ENCODE measurements at places on chromosomes 1 and 21.

DNA sequence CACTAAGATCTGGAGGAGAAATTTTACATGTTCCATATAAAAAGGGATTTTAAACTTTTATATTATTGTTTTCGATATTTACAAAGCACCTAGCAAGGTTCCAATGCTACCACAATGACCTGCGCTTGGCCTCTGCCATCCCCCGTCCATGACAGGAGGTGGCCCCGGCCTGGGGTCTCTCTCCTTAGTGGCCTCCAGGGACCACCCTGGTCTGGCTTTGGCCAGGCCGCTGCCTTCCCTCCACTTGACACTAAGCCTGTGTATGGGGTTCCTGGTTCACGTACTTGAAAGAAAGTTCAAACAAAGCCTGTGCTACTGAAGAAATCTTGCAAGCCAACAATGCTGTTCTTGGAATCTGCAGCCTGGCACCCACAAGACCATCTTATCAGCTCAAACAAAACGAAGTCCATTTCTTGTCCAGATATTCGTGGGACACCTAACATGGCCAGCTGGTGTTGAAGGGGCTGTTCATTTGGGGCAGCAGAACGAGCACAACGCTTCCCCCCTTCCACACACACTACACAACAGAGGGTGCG, 12.8 kb downstream of the PRDM15 start:
- DNase-seq: no peak

GRCh38 chr1:18385239-18385790, 95.4 kb upstream of the KLHDC7A start:
- DNase-seq: peak; percentile 46

DNA sequence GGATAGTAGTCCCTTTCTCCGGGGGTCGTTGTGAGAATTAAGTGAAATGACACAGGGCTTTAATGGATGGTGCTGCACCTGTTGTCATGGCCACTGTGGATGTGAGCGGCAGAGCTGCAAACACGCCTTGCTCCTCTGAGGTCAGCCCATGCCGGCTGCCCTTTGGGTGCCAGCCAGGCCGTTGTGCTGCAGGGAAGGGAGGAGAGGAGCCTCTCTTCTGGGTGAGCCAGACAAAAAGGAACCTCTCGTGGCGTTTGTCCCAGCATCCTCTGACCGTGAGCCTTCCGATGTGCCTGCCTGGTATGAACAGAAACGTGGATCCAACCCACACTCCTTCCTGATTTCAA, 383.0 kb upstream of the VAMP3 start:
- DNase-seq: no peak

DNA sequence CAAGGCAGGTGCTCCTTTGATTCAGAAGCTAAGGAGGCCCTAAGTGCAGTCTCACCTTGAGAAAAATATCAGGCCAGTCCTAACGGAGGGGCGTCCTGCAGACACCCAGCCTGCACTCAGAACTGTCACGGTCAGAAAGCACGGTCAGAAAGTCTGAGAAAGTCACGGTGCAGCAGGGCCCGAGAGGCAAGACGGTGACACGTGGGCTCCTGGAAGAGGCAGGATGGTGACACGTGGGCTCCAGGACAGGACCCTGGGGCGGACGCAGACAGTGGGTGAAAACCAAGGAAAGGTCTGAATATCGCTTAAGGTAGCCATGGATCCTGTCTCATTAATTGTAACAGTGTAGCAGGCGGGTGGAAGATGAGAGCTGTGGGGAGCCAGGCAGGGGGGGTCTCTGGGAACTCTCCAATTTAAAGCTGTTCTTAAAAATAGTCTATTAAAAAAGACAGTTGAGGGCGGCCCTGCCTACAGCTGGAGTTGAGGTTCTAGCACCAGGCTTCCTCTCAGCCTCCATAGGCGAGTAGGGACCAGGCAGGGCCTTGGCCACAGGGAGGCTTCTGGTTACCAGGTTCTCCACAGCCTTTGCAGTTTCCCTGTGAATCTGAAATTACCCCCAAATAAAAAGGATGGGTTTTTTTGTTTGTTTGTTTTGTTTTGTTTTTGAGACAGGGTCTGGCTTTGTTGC, 65.2 kb downstream of the FAAP20 start:
- no peak for DNase-seq

- no peak for DNase-seq
Measured at GRCh38 chr1:24277420-24278169, 41.6 kb upstream of the GRHL3 start.

- DNase-seq: no peak
Measured at GRCh38 chr1:25990702-25991395, 7.0 kb downstream of the PAFAH2 start.

- DNase-seq: no peak
Measured at GRCh38 chr1:162072740-162073139, 3.2 kb downstream of the NOS1AP start.

GRCh38 chr1:85137660-85138059, 63.2 kb downstream of the SYDE2 start:
- DNase-seq: no peak

- no peak for DNase-seq
Measured at GRCh38 chr1:116511459-116512019, 59.3 kb downstream of the CD58 start.

- DNase-seq: no peak
Measured at GRCh38 chr1:171081763-171082201, 8.9 kb upstream of the FMO3 start.

DNA sequence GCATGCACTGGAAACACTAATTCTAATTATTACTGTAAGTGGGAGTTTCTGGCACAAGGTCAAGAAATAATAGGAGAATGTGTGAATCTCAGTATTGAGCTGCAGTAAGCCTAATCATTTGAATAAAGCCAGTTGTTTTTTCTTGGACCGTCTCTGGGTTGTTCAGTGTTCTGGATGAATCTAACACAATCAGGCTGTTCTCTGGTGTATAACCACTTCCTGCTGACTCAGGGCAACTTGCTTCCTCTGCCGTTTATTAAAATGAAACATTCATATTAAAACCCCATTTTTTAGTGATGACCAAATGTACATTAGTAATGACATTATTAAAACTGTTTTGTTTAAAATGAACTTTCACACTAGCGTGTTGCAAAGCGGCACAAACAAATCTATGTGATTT, 273.1 kb upstream of the SNX7 start:
- DNase-seq: no peak

DNA sequence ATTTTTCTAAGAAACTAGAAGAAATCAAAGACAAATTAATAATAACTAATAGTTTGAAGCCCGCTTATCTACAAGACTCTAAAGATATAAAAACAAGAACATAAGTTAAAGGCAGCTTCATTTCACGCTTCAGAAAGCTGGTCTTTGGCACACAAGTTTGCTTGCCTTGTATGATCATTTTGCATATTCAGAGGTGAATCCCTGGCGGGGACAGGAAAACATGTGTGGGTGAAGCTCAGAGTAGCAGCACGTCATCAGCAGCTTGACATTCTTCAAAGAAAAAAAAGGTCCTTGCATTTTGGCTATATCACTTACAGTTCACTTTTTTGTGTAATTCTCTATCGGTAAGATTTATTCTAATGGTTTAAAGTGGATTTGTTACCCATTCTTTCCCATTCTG, 1911.8 kb downstream of the MRPL39 start:
- DNase-seq: no peak

- DNase-seq: no peak
Measured at GRCh38 chr1:190477762-190478148, at the start of gene BRINP3. Gene BRINP3, minus strand, starts transcription at chr1:190477864.

GRCh38 chr1:245969283-245969682, 537.8 kb downstream of the SMYD3 start:
- DNase-seq: no peak

GRCh38 chr1:178901482-178902125, 30.7 kb upstream of the ANGPTL1 start:
- DNase-seq: no peak

GRCh38 chr1:1954831-1955441, 35.9 kb upstream of the TMEM52 start:
- DNase-seq: no peak

GRCh38 chr1:177466286-177466685, 295.5 kb downstream of the BRINP2 start:
- DNase-seq: no peak
